ENCODE measurements at places on chromosomes 11 and 22.

DNA sequence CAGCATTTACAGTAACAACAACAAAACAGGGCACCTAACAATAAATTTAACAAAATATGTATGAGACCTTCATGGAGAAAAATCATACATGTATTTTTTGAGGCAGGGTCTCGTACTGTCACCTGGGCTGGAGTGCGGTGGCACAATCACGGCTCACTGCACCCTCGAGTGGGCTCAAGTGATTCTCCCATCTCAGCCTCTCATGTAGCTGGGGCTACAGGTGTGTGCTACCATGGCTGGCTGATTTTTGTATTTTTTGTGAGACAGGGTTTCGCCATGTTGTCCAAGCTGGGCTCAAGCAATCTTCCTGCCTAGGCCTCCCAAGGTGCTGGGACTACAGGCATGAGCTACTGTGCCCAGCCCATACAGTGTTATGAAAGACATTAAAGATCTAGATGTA is 278.1 kb downstream of the SWAP70 start:
- DNase-seq = no peak

DNA sequence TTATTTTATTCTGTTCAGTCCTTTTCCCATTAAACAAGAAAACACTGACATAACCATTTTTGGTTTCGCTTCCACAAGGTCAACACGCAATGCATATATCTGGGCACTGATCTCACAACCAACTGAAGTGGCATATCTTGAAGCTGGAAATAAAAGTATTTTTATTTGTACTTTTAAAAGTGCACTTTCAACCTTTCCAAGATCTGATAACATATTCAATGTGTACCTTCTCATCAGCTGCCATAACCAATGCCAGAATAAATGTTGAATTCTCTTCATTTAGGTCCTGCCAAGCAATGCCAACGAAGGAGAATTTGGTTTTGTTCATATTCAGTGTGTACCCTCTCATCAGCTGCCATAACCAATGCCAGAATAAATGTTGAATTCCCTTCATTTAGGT is 148.9 kb upstream of the CEP126 start:
- DNase-seq = no peak

DNA sequence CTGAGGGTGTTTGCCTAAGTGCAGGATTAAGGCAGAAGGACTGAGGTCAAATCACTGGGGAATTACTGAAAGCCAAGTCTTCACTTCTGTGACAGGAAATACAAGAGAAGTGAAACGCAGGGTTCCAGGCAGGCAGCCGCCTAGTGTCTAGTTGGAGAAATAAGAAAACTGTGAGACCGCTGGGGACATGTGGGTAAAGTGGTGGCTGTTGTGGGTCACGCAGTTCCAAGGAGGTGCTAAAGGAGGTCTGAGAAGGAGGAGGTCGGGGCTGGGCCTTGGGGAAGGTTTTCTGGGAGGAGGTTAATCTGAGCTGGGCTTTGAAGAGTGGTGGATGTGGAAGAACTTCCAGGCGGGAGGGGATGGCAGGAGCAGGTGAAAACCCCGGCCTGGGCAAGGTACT is 11.2 kb downstream of the MCM5 start:
- no peak for DNase-seq

- DNase-seq = no peak
Observed at GRCh38 chr11:8754241-8754640, 71.6 kb downstream of the RPL27A start.

DNA sequence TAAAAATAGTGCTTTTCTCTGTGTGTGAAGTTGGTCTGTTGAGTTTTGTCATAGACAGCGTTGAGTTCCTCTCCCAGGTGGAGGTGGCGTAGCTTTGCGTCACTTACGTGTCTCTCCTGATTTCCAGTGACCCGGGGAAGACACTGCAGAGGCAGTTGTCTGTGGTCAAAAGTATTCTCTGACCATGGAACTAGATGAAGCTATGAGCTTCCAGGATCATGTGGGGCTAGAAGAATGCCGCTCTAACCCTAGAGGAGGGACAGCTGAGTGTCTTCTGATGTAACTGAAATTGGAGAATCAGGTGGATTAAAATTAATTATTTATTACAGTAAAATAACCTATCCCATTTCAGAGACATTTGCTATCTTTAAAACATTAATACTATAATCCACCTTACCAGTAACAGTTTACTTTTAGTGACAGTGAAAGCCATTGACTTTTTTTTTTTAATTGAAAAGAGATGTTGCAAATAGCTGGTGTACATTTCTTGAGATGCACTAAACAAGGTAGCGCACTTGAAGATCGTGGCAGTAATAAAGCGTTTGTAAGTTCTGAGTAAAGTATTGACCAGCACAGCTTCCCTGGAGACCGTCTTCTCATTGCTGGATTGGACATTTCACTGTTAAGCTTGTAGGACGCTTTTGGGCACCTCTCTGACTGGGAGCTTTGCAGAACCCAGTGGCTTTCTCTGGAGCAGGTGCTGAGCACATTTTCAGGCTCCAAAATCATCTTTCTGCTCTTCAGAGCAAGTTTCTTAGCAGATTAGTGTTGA is 9.7 kb downstream of the CAT start:
- DNase-seq = no peak

DNA sequence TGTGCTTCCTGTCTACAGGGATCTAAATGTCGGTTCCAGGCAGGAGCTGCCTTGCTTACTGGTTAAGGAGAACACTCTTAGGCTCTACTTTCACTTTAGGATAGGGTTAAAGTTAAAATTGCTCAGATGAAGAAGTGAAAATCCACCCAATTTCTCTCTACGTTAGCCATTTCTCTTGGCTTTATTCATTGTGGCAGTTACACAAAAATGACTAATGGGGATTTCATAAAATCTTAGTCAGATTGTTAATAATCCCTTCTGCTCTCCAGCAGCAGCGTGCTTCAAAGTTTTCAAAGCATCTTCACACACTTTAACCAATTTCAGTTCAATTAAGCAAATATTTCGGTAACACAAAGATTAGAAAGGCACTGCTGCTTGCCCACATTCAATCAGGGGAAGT is 58.4 kb upstream of the RCN1 start:
- DNase-seq = no peak

DNA sequence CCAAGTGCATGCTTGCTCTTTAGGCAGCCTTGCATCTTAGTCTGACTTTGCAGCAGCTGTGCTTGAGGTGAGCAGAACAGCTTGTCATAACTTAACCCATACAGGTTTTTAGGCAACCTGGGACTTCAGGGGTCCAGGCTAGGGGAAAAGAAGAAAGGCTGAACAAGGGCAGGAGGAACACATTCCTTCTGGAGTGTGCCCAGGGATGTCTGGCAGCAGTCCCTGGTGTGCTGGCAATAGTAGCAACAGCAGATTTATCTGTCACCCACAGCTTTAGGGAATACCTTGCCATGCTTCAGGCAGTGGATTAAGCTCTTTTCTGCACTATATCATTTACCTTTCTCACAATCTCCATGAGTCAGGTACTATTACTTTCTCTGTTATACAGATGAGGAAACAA is 513.0 kb downstream of the RAB38 start:
- no peak for DNase-seq

DNA sequence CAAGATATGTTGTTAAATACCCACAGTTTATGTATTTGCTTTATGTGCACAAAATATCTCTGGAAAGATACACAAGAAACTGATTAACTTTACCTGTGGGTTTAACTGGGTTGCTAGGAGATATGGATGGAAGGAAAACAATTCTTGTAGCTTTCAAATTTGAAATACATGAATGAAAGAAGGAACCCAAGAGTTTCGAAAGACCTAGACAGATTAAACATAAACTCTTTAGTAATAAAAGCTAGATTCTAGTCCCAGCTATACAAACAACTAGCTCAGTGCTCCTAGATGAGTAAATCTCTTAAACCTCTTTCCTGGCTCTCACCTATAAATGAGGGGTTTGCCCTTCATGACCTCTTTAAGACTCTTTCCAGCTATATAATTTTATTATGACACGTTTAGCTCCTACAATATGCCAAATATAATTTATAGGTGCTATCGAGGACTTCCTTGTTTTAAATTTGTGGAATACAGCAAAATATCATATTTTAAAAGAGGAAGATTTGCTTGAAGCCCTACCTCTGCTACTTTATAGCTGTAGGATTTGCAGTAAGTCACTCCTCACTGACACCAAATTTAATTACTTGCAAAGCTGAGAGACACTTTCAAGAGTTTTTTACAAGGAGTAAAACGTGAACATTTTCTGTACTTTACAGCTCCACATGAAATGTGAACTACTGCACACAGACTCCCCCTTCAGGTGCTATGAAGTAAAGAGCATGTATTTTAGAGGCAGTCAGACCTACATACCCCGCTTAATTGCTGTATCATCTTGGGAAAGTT is 50.7 kb downstream of the RRAS2 start:
- DNase-seq = no peak

DNA sequence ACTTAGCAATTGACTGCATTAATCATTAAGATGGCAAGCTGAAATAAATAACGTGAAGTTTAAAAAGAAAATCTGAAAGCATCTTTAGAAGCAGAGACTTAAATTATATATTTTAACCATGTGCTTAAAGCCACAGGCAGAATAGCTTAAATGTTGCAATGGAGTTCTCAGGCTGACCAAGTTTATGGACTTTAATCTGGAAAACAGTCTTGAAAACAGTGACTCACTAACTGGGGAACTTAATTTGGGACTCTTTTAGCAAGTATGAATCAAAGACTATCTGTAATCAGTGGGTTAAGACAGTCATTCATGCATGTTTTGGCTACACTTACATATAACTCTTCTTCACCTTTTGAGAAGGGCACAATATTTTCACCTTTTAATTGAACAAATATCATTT is 12.6 kb upstream of the GLYATL1 start:
- no peak for DNase-seq

- peak; percentile 60 for DNase-seq
Observed at GRCh38 chr11:124195189-124195734, 12.1 kb downstream of the OR10D3 start.

Data from glomerular endothelial cell (primary cell).